ENCODE measurements at places on chromosomes 1 and 21.

GRCh38 chr1:40593449-40594186 lies 62.2 kb downstream of the ZNF684 start:
- DNase-seq = no peak

GRCh38 chr1:182029002-182029378 lies 32.5 kb downstream of the ZNF648 start:
- DNase-seq = no peak

- no peak for DNase-seq
These were observed 81.1 kb upstream of the ST6GALNAC5 start for GRCh38 chr1:76786222-76786621.

DNA sequence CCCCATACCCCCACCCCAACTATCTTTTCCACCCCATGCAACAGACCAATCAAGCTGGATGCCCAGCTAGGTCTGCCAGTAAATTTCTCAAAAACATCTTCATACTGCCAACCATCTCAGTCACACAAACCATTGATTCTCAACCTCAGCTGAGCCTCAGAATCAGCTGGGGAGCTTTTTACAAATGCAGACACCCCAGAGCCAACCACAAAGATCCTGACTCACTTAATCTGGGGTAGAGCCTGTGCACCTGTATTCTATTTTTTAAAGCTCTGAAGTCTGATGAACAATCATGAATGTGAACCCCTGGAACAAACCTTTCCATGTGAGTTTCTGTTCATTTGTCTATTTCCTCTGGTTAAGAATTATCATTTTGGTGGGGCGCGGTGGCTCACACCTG lies 66.0 kb downstream of the ZNF281 start:
- DNase-seq = no peak

DNA sequence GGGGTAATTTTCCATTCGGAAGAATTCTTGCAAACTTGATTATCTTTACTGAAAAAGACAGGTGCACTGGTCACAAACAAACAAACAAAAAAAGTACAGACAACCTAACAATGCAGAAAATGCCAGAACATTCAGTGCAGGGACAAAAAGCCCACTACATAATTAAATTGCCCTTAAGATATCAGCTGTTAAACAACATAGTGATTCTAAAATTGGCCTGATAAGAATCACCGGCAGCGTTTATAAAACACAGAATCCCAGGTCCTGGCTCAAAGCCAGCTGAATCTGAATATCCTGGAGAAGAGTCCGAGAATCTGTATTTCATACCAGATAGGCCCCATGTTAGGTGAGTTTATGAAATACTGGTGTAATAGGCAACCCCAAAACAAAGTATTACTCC lies 6.1 kb downstream of the PLPP3 start:
- DNase-seq = no peak

- no peak for DNase-seq
These were observed 9.6 kb downstream of the ENSA start for GRCh38 chr1:150619576-150620509.

GRCh38 chr1:3746830-3747521 lies 5.3 kb upstream of the CCDC27 start:
- peak; percentile 78 for DNase-seq
